NCI-H524 (cell line): ENCODE measurements at places on chromosomes 11 and 22.

DNA sequence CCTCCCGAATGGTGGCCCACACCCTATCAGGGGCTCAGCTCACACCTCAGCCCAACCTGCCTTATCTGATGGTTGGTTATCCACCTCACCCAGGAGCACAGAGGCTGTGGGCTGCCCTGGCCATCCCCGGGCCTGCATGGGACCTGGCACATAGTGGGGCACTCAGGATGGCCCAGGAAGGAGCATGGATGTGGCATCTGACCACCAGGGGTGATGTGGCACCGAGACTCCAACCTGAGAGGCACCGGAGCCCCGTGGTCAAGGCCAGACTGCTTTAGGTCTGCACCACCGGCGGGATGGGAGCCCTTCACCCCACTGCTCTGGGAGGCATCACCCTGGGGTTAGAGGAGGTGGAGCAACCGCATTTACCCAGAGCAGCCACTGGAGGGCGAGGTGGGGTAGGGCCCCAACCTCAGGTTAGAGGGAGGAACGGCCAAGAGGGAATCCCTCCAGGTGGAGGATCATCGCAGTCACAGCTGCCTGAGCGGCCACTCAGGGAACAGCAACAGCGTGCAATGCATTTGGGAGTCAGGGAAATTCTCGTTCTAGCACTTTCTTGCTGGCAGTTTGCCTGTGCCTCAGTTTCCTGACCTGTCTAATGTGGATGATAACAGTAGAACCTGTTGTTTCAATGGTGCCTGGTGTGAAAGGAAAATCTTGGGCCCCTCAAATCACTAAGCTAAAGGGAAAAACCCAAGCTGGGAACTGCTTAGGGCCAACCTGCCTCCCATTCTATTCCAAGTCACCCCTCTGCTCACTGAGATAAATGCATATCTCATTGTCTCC lies 52.9 kb upstream of the CARS1 start:
- peak; percentile 7 for DNase-seq

- no peak for DNase-seq
Observed at GRCh38 chr11:68913188-68913587, 9.5 kb downstream of the IGHMBP2 start.

GRCh38 chr11:119750056-119750455 lies 21.1 kb upstream of the NECTIN1 start:
- no peak for DNase-seq

- no peak for DNase-seq
Observed at GRCh38 chr22:31958625-31959239, 14.4 kb downstream of the YWHAH start.

GRCh38 chr11:55732936-55733335 lies 40.3 kb upstream of the OR5D13 start:
- DNase-seq, result no peak

DNA sequence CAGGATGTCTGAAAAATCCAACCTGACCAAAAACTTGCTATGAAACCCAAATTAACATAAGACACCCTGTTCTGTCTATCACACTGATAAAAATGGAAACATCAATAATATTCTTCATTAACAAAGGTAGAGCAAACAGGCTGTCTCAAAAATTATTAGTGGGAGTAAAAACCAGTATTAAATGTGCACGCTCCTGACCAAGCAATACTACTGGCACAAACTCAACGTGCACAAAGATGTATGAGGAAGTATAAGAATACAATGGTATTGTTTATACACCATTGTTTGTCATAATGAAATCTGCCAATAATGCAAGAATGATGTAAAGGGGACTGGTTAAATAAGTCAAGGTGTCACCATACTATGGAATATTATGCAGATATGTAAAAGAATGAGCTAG lies 288.5 kb downstream of the MN1 start:
- no peak for DNase-seq

DNA sequence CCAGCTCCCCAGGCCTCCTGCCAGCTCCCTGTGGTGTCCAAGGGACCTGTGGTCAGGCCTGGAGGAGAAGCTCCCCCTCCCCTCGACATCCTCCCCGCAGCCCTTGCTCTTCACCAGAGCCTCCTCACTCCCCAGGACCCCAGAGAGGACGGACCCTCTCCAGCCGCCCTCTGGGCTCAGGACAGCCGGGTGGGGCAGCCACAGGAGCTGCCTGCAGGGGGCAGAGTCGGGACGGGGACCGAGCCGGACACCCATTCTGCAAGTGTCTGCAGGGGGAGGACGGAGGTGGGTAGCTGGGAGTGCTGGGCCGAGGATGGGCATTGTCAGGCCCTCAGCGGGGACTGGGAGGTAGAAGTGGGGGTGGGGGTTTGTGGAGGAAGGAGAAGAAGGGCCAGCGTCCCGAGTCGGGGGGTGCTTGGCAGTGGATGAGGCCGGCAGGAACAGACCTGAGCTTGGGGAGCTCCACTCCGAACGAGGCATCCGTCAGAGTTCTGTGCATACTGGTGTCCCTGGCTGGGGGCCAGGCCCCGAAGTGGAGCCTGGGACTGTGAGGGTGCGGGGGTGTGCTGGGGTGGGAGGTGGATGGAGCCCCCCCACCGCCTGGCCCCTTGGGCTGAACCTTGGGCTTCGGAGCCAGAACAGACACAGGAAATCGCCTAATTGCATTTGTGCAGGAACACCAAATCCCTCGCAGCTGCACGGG lies 15.2 kb downstream of the PRR33 start:
- no peak for DNase-seq
